ENCODE measurements at places on chromosomes 2 and 18. TPM values are rescaled to one million over a fixed set of nuclear protein-coding genes. Genes with fewer than 3 reads are reported as not detected.

DNA sequence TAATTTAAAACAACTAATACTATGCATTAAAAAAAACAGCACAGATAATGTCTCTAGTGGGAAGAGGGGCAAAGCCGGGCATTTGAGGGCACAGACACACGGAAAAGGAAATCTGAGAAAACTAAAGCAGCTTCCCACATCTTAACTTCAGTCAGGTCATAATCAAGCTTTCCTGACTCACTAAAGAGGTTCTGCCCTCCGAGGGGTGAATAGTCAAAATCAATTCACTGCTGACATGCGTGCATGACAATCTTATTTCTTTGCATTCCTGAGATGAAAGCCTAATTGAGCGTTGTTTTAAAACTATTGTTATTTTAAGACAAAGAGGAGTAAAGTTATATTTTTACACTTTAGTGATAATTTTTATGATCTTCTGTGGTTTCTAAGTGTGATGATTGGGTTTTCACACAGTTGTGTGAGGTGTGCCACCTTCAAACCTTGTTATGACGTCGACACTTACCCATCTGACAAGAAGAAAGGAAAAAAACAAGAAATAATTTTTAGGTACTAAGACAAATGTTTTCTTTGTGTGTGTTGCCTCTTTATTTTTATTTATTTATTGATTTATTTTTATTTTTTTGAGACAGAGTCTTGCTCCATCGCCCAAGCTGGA, 90.9 kb downstream of the GATA6 start:
- peaks cover 3% of the 10 kb centered on the region for H3K27me3 ChIP-seq
- H3K36me3 ChIP-seq, result no peaks in the 10 kb centered on the region
- no peak overlapping the region for H3K4me3 ChIP-seq

- no peaks in the 10 kb centered on the region for H3K4me1 ChIP-seq
- H3K27ac ChIP-seq, result no peak overlapping the region
- H3K27me3 ChIP-seq, result no peaks in the 10 kb centered on the region
- H3K36me3 ChIP-seq, result no peaks in the 10 kb centered on the region
- DNase-seq, result no peak
Measured at GRCh38 chr2:107543793-107544192, 282.9 kb upstream of the RGPD4 start.

The MYOM1 gene
- 0.57 TPM for total RNA-seq

- peaks cover 10% of the 10 kb centered on the region for H3K4me1 ChIP-seq
- no peaks in the 10 kb centered on the region for H3K27me3 ChIP-seq
- H3K4me3 ChIP-seq, result peak overlapping the region; percentile 90
- DNase-seq, result no peak
Measured at GRCh38 chr2:119367472-119368099, 809 bp downstream of the DBI start.

The RAB17 gene
- 1.4 TPM for total RNA-seq

The DNAJC5G gene
- total RNA-seq, result not detected

- H3K27ac ChIP-seq, result peak overlapping the region; percentile 10
- no peaks in the 10 kb centered on the region for H3K27me3 ChIP-seq
- peak; percentile 6 for DNase-seq
- no peak overlapping the region for H3K4me3 ChIP-seq
- peaks cover 16% of the 10 kb centered on the region for H3K4me1 ChIP-seq
Measured at GRCh38 chr2:157182204-157182709, 75.2 kb upstream of the GALNT5 start.

GRCh38 chr2:10389573-10389972, 58.6 kb downstream of the ODC1 start:
- peaks cover 37% of the 10 kb centered on the region for H3K4me1 ChIP-seq
- no peak for DNase-seq
- no peak overlapping the region for H3K27ac ChIP-seq
- H3K27me3 ChIP-seq, result no peaks in the 10 kb centered on the region

DNA sequence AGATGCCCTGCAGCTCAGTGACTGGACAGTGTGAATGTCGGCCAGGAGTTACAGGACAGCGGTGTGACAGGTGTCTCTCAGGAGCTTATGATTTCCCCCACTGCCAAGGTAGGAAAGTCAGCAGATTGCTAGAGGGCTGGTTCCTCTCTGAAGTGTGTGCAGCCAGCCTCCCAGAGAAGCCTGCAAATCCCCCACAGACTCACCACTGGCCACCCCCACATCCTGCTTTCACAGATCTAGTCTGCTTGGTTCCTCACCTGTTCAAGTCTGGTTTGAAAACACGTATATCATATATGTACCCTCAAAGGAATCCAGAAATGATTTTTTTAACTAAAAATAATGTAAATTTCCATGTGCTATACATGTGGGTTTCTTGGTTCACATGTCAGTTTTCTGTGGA, 121.1 kb downstream of the LAMA3 start:
- H3K4me3 ChIP-seq, result no peak overlapping the region
- H3K27me3 ChIP-seq, result peaks cover 14% of the 10 kb centered on the region
- no peak overlapping the region for H3K27ac ChIP-seq

- H3K4me1 ChIP-seq, result peaks cover 28% of the 10 kb centered on the region
- no peaks in the 10 kb centered on the region for H3K36me3 ChIP-seq
- H3K27me3 ChIP-seq, result no peaks in the 10 kb centered on the region
Measured at GRCh38 chr2:224925810-224926100, 116.5 kb downstream of the DOCK10 start.

The TEKT4 gene
- not detected for total RNA-seq

GRCh38 chr2:141271346-141271745, 859.5 kb downstream of the LRP1B start:
- H3K4me1 ChIP-seq, result no peaks in the 10 kb centered on the region
- no peaks in the 10 kb centered on the region for H3K36me3 ChIP-seq
- no peaks in the 10 kb centered on the region for H3K27me3 ChIP-seq
- DNase-seq, result no peak
- no peak overlapping the region for H3K27ac ChIP-seq

GRCh38 chr2:174334781-174335251, at the start of gene SP9:
Gene SP9 (plus strand): TSS chr2:174334954. CDS start chr2:174335093, 139 bp downstream.
- peak within 1 kb of the TSS; percentile 20 for H3K4me3 ChIP-seq
- H3K36me3 ChIP-seq, result no peaks in the 10 kb centered on the region
- DNase-seq, result peak; percentile 60

- peaks cover 7% of the 10 kb centered on the region for H3K4me1 ChIP-seq
- H3K27ac ChIP-seq, result no peak overlapping the region
- H3K4me3 ChIP-seq, result no peak overlapping the region
- H3K36me3 ChIP-seq, result no peaks in the 10 kb centered on the region
Measured at GRCh38 chr2:124973396-124973795, 948.3 kb downstream of the CNTNAP5 start.

DNA sequence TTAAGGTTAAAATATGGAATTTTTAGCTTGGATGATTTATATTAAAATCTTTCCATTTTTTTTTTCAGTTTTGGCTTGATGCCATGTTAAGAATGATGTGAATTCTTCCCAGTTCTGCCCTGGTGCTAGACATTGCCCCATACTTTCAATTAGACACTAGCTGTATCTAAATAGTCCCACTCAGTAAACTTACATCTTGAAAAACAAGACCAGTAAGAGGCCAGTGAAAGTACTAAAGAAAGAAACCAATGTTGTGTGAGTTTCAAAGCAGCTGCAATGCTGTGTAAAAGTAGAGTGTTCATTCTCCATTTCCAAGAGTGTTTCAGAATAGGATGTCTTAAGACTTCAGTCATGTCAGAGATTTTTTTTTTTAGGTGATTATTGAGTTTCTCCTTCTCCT, 40.0 kb upstream of the CYBRD1 start:
- H3K36me3 ChIP-seq, result peaks cover 4% of the 10 kb centered on the region
- DNase-seq, result no peak
- no peak overlapping the region for H3K4me3 ChIP-seq
- no peaks in the 10 kb centered on the region for H3K27me3 ChIP-seq

DNA sequence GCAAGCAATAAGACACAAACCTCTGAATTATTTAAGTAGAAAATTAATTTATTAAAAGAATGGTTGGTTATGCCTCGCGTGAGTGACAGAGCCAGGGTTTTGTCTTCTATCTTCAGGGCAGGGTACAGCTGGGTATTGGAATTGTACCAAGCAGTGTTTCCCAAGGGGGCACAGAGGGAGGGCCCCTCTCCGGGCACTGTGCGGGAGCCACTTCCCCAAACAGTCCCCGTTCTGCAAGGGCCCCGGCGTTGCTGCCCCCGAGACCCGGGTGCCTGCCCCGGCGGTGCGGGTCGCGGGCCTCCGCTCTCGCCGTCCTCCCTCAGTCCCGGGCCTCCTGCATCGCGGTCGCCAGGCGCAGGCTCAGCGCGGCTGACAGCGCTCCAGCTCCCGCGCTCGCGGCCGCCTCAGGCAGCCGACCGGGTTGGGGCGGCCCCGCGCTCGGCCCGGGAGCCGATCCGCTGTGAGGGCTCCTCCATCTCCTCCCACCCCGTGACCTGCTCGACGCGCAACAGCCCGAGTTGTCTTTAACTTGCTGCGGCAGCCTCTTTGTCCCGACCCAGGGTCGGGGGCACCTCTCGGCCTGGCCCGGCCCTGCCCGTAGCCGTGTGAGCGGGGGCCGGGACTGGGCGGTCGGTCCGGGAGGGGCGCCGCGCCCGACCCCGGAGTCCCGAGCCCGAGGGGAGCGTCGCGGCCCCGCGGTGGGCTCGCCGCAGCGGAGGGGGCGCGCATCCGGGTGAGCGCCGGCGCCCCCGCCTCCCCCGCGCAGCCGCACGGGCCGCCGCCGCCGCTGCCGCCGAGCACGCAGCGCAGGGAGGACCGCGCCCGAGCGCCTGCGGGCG, 620 bp upstream of the GALNT1 start:
- peaks cover 16% of the 10 kb centered on the region for H3K4me1 ChIP-seq
- H3K27me3 ChIP-seq, result no peaks in the 10 kb centered on the region
- peak overlapping the region; percentile 68 for H3K4me3 ChIP-seq
- H3K27ac ChIP-seq, result peak overlapping the region; percentile 85
- peak; percentile 35 for DNase-seq

The LYG1 gene
- total RNA-seq, result 1.1 TPM

DNA sequence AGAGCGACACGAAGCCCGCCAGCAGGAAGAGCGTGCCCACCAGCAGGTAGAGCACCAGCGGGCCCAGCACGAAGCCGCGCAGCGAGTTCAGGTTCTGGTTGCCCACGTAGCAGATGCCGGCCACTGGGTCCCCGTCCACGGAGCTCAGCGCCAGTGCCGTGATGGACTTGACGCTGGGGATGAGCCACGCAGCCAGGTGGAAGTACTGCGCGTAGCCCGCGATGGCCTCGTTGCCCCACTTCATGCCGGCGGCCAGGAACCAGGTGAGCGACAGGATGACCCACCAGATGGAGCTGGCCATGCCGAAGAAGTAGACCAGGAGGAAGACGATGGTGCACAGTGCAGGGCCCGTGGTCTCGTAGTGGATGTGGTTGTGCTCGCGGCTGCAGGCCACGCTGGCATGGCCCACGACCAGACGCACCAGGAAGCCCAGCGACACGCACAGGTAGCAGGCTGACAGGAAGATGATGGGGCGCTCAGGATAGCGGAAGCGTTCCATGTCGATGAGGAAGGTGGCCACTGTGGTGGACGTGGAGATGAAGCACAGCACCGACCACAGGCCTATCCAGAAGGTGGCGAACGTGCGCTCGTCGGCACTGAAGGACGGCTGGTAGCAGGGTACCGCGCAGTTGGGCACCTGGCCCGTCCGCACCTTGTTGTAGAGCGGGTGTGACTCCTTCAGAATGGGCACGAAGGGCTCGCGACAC, 2.1 kb downstream of the FZD5 start:
- H3K27me3 ChIP-seq, result peaks cover 4% of the 10 kb centered on the region
- no peak overlapping the region for H3K27ac ChIP-seq
- no peaks in the 10 kb centered on the region for H3K36me3 ChIP-seq
- peak overlapping the region; percentile 63 for H3K4me3 ChIP-seq
- peaks cover 9% of the 10 kb centered on the region for H3K4me1 ChIP-seq

DNA sequence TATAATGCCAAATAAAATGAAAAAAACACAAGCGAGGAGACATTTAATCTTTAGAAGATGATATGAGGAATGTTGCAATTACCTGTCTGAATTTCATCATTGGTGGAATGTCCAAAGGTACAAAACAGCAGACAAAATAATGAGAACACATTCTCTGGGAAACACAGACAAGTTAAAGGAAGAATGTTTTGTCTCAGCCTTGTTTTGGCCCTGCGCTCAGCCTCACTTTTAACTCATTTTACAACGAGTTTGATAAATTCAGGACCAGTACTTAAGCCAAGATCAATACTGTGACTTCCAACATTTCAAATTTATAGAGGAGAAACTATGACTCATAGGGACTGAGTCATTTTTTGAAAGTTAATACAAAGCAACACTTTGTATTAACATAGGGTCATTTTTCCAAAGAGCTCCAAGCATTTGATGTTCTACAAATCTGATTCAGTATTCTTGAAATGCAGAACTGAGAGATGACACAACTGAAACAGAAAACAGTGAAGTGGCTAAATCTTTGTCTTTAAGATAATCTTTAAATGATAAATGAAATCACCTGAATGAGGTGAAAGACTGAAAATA, 833.2 kb upstream of the CHAC2 start:
- H3K4me1 ChIP-seq, result peaks cover 11% of the 10 kb centered on the region
- peak overlapping the region; percentile 73 for H3K27ac ChIP-seq
- no peak overlapping the region for H3K4me3 ChIP-seq
- H3K36me3 ChIP-seq, result no peaks in the 10 kb centered on the region
- DNase-seq, result peak; percentile 92
- no peaks in the 10 kb centered on the region for H3K27me3 ChIP-seq

The CROCC2 gene
- not detected for total RNA-seq

The ZNF396 gene
- total RNA-seq, result 1.4 TPM

The LIPG gene
- 11.0 TPM for total RNA-seq

The PKDCC gene
- total RNA-seq, result 6.9 TPM

DNA sequence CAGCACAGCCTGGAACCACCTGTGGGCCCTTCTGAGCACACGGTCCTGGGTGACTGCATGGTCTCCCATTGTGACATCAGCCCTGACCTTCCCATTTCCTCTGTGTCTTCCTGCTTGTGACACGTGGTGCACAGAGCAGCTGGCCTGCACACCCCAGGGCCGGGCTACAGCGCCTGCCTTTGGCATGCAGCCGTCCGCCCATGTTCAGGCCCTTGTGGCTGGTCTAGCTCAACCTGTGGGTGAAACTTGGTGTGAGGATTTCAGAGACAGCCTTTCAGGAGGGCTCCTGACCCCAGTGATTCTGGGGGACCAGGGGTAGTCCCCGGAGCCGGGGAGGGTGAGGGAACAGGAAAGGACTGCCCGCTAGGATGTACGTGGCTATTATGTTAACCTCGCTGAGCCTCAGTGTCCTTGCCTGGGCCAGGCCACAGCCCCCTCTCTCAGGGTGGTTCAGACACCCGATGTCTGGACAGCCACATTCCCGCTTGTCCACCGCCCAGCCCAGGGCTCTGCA, 284.8 kb upstream of the HS6ST1 start:
- H3K36me3 ChIP-seq, result no peaks in the 10 kb centered on the region
- DNase-seq, result no peak
- no peaks in the 10 kb centered on the region for H3K27me3 ChIP-seq
- H3K27ac ChIP-seq, result no peak overlapping the region
- H3K4me1 ChIP-seq, result peaks cover 2% of the 10 kb centered on the region

The CD226 gene
- 0.07 TPM for total RNA-seq

The ABCB11 gene
- total RNA-seq, result 0.02 TPM

The PSMA8 gene
- total RNA-seq, result not detected

The C2orf81 gene
- total RNA-seq, result 2.1 TPM

Measured in astrocyte (in vitro differentiated cells and primary cell).